ENCODE measurements at places on chromosomes 3 and 15. TPM values are rescaled to one million over a fixed set of nuclear protein-coding genes. Genes with fewer than 3 reads are reported as not detected.

DNA sequence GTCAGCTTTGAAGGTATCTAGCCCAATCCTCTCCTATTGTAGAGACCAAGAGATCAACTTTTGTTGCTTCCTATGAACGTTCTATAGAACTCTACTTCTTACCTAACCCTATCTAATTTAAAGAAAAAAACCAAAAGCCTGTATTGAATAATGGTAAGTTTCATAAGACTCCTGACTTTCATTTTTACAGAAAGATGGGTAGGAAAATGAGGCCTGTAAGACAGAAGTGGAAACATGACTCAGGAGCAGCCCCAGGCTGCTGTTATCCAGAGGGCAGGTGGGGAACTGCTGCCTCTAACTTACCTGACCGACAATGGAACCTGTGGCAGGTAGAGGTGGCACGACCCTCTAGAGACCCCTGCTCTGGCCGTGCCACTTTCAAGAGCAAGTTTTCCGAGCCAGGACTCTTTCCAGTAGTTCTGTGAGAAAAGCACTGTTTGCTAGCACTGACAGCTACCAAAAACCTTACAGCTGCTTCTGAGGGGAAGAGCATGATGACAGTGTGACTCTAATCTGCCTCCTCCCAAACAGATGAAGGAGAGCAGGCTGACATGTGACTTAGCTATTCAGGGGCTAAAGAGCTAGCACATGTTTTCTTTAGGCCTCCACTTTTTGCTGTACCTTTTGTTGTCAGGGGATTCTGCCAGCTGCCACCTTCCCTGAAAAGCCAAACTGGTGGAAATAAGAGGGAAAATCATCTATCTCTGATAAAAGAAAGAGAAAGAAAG is 17.5 kb downstream of the POPDC2 start:
- DNase-seq: no peak

Gene GHSR
- not detected for total RNA-seq

DNA sequence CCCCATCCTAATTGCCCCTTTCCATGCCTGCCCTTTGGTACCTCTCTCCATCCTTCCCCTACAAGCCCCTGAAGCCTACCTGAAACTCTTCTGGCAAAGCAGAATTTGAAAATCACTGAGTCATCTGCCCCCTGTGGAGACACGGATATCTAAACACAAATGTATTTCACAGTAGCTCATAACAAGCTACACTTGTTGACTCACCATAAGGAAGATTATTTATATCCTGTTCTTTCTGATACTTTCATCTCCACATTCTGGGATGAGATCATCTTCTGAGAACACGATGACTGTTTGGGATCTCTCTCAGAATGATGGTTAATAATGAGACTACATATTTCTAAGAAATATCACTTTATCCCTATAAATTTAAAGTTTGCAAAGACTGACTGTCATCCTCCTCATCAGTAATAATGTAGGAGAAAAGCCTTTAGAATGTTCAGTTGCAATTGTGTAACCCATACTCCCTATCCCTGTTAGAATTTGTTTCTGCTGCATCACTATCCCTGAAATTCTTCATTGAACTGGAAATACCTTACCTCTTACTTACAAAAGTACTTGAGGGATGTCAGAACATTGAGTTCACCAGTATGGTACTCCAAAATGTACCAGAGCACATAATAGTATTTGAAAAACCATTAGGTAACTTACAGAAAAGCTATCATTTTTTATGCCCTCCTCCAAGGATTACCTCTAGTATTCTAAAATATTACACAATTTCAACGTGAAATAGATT is 116.1 kb upstream of the IL12A start:
- DNase-seq: no peak

- peak; percentile 62 for DNase-seq
Measured at GRCh38 chr15:98923171-98923570, 84.4 kb downstream of the PGPEP1L start.

GRCh38 chr15:70091726-70092463 is 5.8 kb downstream of the TLE3 start:
- no peak for DNase-seq

- DNase-seq: no peak
Measured at GRCh38 chr15:28273468-28273867, 48.5 kb downstream of the HERC2 start.

Gene NOX5
- total RNA-seq: 0.06 TPM

DNA sequence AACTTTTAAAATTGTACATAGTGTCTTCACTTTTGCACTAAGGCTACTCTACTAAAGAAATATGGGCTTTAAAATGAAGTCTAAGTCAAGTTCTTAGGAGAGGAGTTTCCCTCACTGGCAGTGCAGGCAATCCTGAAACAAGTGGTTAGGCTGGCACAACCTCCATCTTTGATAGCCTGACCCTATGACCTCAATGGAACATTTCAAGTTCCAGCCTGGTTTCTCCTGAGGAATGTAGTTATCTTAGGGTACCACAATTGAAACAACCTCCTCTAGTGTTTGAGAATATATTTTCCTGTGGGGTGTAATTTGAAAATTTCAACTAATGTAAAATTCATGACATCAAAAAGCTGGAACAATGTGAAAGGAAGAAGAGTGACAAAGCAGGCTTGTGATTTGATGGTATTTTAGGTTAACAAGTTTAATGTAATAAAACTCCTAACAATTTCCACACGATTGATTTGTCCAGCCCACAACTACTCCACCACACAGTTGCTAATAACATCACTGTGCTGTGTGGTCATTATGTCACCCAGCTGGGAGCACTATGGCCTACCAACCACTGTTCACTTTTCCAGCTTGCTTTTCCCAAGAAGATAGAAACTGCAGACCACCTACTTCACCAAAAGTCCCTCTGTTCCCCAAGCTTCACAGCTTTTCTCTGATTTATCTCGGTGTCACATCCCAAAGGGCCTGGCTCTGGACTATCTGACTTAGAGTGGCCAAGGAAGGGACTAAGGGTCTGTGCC is 1.8 kb downstream of the WWTR1 start:
- no peak for DNase-seq

- no peak for DNase-seq
Measured at GRCh38 chr3:24086206-24086605, 141.1 kb downstream of the NR1D2 start.

GRCh38 chr15:66747886-66748707 is 46.1 kb downstream of the SMAD6 start:
- no peak for DNase-seq

Gene CTDSPL
- total RNA-seq: 10.4 TPM

DNA sequence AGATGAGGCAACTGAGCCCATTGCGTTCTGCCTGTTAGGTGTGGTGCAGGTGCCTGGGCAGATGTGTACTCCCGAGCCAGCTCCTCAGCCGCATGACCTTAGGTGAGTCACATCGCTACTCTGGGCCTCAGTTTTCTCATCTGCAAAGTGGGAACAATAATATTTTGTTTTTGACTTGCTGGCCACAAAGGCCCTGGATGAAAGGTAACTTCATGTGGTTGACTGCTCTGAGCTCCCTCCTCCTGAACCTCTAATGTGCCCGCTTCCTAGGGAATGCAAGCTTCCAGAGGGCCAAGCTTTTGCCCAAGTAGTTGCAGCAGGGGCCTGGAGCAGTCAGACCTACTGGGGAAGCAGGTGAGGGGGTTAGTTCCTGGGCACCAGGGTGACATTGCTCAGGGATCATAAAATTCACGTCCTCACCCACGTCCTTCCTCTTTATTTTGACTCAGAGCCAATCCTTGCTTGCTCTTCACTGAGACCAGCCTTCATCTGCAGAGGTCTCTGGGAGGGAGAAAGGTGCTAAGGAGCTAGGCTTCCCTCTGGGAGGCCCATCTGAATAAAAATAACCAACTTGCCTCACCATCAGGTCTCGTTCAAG is 149.0 kb upstream of the TLE3 start:
- peak; percentile 11 for DNase-seq

DNA sequence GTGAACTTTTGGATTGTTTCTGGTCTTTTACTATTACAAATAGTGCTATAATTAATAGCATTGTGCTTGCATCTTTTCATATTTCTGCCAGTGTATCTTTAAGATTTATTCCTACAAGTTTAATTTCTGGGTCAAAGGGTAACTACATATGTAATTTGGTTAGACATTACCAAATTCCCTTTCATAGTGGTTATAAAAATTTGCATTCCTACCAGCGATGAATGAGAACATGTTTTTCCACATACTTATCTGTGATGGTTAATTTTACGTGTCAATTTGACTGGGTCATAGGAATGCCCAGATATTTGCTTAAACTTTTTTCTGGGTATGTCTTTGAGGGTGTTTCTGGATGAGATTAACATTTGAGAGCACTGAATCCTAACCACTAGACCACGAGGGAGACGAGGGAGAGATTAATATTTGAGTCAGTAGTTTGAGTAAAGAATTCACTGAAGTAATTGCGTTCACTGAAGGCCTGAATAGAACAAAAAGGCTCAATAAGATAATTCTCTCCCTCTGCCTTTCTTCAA is 132.3 kb upstream of the NEO1 start:
- no peak for DNase-seq

DNA sequence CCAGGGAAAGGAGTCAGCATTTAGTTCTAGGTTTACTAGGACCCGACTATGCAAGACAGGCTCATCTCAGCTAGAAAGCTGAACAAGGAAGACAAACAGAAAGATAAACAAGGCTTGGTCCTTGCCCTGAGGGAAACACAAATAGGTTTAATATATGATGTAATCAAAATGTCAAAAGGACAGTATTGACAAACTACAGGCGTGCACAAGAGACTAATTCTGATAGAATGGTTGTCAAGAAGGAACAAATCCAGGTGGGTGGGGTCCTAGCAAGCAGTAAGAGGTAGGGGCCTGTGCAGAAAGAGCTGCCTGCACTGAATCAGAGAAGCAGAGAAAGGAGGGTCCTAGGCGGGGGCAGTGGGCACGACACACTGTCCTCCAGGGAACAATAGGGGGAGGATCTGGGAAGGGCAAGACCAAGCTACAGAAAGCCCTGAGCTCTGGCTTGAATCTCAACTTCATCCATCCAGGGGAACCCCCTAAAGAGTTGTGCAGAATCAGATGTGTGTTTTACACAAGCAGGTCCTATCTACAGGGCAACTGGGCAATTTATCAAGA is 23.4 kb downstream of the RFTN1 start:
- no peak for DNase-seq

Gene KCNMB3
- total RNA-seq: 5.5 TPM

DNA sequence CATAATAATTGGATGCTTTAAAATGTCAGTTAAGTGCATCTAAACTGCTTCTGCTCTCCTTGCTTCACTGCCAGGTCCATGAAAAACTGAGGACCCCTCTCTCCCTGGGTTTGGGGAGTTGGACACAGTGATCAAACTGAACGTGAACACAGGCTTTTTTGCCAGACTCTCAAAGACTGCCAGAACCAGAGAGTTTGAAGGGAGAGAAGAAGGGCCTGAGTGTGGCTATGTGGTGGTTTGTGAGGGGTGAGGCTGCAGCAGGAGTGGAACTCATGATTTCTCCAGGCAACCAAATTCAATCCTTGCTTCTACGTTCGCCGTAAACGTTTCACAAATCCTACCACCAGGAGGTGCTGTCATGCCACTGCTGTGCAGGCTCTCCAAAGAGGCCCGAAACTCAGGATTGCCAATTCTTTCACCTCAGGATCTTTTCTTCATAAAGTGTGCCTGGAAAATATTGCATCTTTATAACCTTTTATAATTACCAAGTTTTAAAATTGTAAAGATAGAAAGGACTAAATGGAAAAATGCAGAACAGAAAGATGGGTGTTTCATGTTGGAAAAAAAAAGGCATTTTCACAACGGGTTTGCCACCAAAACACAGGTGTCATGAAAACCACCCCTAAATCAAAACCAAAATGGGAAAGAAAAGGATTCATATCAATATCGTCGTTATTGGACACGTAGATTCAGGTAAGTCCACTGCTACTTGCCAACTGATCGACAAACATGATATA is 19.7 kb downstream of the TM4SF4 start:
- peak; percentile 49 for DNase-seq

Gene LRTM1
- total RNA-seq: not detected

Gene GABRA5
- not detected for total RNA-seq

DNA sequence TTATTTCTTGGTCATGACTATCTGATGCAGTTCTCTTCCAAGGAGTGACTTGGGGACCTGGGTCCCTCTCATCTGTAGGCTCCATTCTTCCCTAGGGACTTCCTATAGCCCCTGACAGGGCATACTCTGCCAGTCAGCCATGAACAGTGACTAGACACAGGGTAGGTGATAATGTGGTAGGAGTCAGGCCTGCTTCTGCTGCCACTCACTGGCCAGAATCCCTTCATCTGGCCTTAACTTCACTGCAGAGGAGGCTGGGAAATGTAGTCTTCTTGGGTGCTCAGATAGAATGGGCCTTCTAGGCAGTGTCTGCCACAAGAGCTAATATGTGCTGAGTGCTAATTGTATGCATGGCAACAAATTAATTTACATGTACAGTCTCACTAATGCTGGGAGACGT is 84.5 kb downstream of the CACNA2D3 start:
- DNase-seq: no peak

Gene LYZL4
- not detected for total RNA-seq

- DNase-seq: no peak
Measured at GRCh38 chr15:65953622-65954021, 84.3 kb downstream of the RAB11A start.

DNA sequence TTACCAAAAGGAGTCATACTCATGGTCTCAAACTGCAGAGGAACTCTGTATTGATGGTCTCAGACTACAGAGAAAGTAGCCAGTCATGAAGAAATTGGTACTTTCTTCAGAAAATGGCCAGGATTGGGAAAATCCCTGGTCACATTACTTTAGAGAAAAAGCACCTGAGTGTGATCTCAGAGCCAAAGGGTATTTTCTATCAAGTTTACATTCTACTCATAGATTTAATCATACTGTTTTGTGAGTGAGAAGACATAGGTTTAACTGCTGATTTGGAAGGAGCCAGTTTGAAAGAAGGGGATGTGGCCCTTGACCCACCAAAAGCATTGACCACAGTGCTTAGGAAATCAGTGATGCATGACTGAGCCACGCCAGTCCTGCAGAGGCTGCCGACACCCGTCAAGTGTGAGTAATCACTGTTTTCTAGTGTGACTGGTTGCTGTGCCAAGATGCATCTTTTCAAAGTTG is 203.6 kb downstream of the AKAP13 start:
- peak; percentile 34 for DNase-seq

All from adrenal gland (tissue), 19 donors.